ENCODE measurements at places on chromosomes 5 and 9.

DNA sequence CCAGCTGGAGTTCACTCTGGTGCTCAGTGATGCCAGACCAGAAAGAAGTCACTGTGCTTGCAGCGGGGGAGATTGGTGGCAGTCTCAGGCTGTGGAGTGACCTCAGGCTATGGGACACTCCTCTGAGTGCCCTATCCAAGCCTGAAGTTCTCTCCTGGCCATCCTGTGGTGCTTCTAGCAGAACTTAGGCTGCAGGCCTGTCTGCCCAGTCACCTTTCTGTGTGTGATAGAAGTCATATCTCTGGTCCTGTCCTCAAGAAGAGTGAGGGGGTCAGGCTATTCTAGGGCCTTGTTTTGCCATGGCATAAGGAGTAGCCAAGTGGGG, 9.3 kb downstream of the PDLIM4 start:
- DNase-seq: no peak

DNA sequence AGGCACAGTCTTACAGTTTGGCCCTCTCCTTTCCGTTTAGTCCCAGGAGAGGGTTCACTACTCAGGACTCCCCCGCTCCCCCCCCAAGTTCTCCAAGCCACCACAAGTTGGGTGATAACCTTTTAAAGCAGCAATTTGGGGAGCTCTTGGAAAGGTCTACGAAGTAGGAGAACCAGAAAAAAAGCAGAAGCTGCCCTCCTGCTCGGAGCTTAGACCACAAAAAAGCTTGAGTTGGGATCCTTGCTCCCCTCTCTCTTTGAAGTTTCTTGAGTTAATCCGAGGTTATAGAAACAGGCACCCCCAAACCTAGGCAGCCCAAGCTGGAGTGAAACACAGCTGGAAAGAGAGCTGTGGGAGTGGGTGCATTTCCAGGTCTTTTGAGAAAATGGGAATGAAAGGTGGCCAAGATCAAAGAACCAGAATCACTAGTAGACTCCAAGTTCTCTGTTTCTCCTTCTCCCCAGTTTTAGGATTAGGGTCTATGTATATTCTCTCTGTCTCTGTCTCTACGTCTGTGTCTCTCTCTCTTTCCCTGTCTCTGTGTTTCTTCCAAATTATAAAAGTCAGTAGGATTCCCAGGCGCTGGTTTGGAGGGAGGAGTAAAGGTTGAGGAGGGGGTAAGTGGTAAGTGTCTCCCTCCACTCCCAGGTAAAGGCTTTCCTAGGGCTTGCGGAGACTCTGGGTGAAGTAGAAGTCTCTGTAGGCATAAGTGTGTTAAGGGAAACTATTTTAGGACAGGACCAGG, 2.8 kb downstream of the LHX2 start:
- DNase-seq: no peak

DNA sequence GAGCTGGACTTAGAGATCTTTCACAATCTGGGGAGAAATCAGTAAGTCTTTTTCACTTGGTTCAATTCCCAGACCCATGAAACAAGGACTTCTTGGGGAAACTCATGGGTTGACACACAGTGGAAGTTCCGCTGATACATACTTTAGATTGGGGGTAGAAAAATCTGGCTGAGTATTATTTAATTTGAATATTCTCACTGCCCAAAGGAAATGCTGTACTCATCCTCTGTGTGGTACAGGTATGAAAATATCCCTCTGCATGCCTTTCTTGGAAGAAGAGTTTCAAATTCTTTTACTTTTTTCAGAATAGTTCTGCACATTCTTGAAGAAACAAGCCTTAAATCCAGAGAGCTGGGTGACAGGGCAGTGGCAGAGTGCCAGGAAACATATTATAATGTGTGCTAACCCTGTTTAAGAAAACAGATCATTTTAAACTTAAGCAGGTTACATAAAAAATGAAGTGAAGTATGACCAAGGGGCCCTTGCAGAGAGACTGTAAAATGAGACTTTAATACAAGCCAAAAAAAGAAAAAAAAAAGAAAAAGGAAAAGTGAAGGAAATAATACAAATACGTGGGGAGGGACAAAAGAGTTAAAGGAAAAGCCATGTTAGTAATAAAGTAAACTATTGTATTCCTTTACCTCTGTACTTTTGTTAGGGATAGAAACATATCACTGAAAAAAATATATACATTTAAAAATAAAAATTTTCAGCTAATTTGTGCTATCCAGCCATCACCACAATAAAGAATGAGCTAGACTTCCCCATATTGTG, 173.4 kb upstream of the NR3C1 start:
- no peak for DNase-seq

- DNase-seq: peak; percentile 1
Observed at GRCh38 chr5:107772418-107773310, 101.9 kb upstream of the EFNA5 start.

GRCh38 chr9:93633492-93634221, 57.3 kb downstream of the PHF2 start:
- no peak for DNase-seq

- no peak for DNase-seq
Observed at GRCh38 chr5:150619359-150620230, 20.9 kb upstream of the SYNPO start.

DNA sequence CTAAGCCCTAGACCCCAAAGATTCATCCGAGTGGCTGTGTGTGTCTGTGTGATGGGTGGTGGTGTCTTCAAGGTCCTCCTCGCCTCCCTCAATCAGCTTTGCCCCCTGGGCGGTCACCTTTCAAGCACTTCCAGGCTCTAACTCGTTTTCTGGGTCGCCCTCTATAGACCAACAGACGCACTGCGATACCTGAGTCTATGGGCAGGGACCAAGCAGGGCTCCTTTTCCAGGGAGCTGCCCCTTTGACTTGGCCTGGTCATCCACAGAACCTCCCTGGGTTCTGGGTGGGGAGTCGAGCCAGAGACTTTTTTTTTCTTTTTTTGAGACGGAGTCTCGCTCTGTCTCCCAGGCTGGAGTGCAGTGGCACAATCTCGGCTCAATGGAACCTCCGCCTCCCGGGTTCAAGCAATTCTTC, 1.1 kb downstream of the SLC27A4 start:
- DNase-seq: peak; percentile 84

DNA sequence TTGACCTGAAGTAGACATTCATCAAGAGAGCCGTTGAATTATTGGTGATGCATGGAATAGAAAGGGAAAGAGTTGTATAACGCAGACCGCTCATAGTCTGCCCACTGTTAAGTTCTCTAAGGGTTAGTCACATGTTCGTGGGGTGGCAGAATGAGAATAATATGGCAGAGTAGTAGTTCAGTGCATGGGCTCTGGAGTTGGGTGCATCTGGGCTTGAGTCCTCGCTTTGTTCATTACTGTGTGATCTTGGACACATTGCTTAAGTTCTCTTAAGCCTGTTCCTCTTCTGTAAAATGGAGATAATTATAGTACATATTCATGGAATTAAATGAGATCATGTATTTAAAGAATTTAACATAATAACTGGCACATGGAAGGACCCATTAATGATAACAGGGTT, 23.6 kb downstream of the TNPO1 start:
- DNase-seq: no peak

GRCh38 chr5:24065779-24066178, 558.4 kb downstream of the PRDM9 start:
- DNase-seq: no peak

DNA sequence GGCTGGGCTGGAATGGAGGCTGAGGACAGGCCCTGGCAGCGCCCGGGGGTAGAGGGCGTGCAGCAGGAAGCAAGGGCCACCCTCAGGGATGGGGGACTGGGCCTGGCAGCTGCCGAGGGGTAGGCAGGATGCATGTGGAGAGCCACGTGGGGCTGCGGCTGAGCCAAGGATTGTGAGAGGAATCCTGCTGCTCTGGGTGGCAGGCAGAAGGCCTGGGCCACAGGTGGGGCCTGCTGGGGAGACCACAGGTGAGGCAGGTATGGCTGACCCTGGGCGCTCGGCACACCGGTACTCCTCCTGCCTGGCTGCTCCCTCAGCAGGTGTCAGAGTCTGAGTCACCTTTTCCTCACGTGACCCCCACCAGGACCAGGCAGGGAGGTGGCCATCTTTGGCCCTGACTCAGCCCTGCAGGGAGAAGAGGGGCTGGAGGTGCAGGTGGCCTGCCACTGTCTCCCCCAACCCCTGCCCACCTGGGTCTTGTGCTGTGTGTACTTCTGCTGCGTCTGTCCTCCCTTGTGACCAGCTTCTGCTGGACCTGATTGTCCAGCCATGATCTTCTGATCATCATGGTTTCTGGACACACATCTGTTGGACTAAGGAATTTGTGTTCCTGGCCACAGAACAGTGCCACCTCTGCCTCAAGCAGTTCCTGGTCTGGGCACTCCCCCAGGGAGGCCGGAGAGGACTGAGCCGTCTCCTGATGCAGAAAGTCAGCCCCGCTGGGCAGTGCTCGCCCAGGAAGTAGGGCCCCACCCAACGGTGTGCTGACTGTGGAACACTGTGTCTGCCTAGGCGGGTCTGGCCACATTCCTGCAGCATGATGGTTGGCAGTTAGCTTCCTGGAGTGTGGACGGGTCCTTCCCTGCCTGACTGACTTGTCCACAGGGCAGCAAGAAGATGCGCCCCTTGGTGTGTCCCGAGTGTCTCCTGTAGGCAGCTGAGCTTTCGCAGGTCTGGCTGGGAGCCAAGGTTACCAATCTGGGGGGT, 6.4 kb downstream of the ARRDC1 start:
- peak; percentile 36 for DNase-seq

DNA sequence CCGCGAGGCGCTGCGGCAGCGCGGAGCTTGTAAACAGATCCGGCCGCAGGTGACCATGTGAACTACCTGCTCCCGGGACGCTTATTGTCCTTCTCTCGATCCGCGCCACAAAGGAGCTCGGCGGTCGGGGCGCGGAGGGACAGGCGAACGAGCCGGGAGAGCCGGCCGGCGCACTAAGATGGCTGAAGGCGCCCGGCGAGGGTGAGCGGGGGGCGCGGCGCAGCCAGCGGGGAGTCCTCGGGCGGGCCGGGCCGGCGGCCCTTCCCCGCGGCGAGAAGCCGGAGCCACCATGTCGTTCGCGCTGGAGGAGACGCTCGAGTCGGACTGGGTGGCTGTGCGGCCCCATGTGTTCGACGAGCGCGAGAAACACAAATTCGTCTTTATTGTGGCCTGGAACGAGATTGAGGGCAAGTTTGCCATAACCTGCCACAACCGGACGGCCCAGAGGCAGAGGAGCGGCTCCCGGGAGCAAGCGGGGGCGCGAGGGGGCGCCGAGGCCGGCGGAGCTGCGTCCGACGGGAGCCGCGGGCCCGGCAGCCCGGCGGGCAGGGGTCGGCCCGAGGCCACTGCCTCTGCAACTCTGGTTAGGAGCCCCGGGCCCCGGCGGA, 535 bp downstream of the JMY start:
- DNase-seq: peak; percentile 82

GRCh38 chr5:126650463-126650862, 49.7 kb downstream of the PHAX start:
- DNase-seq: no peak

- no peak for DNase-seq
Observed at GRCh38 chr5:32276173-32276853, 36.4 kb downstream of the MTMR12 start.

- DNase-seq: no peak
Observed at GRCh38 chr5:118397236-118397635, 591.1 kb downstream of the DTWD2 start.

DNA sequence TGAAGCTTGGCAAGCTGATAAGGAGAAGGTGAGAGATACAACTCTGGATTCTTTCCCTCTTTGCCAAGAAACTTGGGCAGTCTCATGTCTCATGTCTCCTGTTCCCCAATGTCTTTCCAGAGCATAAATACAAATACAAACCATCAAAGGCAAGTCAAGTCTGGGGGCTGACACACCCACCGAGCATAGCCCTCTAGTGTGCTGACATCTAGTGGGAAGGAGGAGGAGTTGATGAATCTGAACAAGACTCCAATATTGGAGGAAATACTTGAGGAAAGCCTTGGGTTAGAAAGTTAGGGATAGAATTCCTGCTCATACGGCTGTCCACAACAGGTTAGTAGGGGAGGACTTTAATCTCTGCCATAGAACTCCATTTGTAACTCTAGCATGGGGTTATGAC, 8.6 kb downstream of the MLANA start:
- no peak for DNase-seq

DNA sequence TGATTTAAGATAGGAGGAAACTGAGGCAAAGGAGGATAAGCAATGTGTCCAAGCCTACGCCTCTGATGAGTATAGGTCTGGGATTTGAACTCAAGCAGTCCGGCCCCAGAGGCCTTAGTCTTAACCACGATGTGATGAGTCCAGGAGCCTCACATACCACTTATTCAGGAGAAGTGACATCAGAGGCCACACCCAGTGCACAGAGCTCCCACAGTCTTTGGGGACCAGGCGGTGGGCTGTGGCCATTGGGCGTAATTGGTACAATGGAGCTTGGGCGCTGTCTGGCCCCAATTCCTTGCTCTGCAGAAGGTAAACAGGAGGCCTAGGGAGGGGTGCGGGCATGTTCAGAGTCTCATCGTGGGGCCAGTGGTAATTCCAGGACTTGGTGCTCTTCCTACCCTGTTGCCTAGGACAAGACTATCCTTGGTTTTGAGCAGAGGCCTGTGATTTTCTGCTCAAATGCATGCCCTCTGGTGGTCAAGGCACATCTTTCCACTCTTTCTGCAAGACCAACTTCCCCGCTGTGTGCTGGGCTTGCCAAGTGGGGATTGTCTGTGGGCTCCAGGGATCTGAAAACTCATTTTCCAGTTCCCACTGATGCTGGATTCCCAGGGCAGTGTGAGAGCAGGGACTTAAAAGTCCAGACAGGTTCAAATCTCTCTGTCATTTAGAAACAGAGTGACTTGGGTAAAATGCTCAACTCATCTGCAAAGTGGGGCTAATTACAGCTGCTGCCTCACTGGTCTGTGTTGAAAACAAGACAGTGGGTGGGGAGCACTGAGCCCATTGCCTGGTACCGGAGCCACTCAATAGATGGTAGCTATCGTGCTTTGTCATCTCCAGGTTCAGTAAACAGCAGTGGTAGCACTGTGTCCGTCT, 15.8 kb downstream of the NDST1 start:
- DNase-seq: peak; percentile 79

- DNase-seq: peak; percentile 45
Observed at GRCh38 chr9:21326526-21327139, 8.6 kb downstream of the KLHL9 start.
